Spinal cord (tissue), 10 donors: ENCODE measurements at places on chromosomes 5 and 9. TPM values are rescaled to one million over a fixed set of nuclear protein-coding genes. Genes with fewer than 3 reads are reported as not detected.

Gene ANXA1
- 55.9 TPM for polyA plus RNA-seq

Gene WDR41
- polyA plus RNA-seq, result 60.0 TPM

Gene PALM2AKAP2
- polyA plus RNA-seq, result 6.7 TPM

GRCh38 chr9:101587332-101588043 is 7.3 kb downstream of the PPP3R2 start:
- DNase-seq, result no peak

GRCh38 chr5:143471041-143471509 is 67.6 kb upstream of the NR3C1 start:
- no peak for DNase-seq

DNA sequence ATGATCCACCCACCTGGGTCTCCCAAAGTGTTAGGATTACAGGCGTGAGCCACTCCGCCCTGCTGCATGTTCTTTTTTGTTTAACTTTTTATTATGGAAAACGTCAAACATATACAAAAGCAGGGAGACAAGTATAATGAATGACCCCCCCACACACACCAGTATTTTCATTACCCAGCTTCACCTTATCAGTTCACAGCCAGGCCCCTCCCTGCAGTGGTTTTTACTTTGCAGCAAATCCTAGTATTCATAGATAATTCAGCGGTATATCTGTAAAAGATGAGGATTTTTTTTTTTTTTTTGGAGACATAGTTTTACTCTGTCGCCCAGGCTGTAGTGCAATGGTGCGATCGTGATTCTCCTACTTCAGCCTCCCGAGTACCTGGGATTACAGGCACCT is 2.3 kb downstream of the POMT1 start:
- no peak for DNase-seq

DNA sequence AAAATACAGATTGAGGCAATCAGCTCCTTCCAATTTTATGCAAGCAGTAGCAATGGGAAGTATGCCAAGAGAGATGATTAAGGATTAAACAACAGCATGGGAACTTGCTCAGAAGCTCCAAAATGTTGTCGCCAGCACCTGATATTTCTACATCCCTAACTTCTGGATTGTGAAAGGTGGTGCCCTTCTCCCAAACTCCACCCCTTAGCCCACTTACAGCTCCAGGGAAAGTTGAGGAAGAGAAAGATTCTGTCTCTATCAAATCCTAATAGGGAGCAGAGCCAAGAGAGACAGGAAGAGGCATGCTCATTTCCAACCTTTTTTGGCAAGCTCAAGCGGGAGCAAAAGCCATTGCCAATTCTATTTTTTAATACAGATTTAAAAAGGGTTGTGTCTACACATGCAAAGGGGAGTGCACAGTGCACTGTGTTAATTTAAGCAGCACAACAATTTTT is 92.4 kb upstream of the NR3C1 start:
- DNase-seq, result no peak

- DNase-seq, result no peak
These were observed 70.4 kb downstream of the MVB12B start for GRCh38 chr9:126397056-126397455.

DNA sequence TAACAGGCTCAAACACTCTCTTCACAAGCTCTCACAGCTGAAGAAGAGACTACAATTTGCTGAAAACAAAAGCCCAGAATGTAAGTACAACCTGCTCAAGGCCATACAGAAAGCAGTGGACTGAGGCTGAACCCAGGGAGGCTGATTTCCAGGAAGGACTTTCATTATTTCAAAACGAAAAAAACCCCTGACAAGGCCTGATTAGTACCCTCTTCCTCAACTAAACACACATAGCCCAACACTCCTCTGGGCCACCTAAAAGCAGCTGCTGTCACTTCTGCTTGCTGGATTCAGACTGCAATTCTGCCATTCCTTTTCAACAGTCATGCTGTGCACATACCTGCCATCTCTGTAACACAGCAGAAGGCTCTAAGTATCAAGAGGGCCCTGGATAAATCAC is 18.2 kb downstream of the NRG2 start:
- DNase-seq, result no peak

- no peak for DNase-seq
These were observed 124.8 kb downstream of the MVB12B start for GRCh38 chr9:126451316-126451885.

DNA sequence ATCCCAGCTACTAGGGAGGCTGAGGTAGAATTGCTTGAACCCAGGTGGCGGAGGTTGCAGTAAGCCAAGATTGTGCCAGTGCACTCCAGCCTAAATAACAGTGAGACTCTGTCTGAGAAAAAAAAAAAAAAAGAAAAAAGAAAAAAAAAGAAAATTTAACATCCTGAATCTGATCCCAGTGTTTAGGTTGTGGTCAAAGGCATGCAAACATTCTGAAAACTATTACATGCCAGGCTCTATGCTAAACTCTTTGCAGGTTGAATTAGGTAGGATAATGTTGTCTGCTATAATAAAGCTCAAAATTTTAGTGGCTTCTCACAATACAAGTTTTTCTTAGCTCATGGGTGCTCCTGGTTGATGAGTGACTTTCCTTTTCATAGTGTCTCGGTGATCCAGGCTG is 367.4 kb downstream of the PSAT1 start:
- no peak for DNase-seq

DNA sequence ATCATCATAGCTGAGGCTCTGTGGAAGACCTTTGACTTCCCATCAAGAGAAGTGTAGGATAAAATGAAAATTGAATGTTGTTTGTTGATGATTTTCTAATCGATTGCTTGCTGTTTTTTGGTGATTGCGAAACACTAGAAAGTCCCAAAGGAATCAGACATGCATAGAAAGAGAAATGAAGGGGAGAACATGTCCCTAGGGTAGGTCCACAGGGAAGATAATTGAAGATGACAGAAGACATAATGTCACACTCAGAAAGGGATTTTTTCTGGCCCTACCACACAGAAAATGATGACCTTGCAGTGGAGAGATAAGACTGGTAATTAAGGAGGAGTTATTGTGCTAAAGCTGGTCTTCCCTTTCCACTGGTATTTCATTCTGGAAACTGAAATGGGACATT is 62.8 kb downstream of the INSYN2B start:
- DNase-seq, result no peak

DNA sequence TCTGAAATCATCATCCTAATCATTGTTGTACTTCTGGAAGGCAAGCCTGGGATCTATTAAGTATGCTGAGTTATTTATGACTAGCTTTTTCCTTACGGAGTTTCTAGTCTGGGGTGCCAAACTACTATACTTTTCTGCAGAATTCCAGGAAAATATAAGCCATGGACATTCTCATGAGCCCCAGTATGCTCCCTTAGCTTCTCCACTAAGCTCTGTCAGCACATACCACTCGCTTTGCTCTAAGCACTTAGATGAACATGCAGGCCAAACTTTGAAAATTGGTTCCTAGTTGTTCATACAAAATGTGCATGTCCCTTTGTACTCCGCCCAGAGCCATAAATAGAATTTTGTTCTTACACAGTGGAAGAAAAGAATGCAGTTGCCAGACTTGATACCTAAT is 284.6 kb downstream of the ARRDC3 start:
- DNase-seq, result no peak

DNA sequence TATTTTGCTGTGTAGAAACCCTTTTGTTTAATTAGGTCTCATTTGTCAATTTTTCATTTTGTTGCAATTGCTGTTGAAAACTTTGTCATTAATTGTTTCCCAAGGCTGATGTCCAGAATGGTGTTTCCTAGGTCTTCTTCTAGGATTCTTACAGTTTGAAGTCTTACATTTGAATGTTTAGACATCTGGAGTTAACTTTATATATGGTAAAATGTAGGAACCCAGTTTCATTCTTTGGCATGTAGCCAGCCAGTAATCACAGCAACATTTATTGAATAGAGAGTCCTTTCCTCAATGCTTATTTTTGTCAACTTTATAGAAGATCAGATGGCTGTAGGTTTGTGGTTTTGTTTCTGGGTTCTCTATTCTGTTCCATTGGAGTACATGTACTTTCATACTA is 1290.8 kb upstream of the CDH9 start:
- DNase-seq, result no peak

GRCh38 chr9:34084562-34084961 is 35.9 kb upstream of the UBAP2 start:
- DNase-seq, result peak; percentile 72

DNA sequence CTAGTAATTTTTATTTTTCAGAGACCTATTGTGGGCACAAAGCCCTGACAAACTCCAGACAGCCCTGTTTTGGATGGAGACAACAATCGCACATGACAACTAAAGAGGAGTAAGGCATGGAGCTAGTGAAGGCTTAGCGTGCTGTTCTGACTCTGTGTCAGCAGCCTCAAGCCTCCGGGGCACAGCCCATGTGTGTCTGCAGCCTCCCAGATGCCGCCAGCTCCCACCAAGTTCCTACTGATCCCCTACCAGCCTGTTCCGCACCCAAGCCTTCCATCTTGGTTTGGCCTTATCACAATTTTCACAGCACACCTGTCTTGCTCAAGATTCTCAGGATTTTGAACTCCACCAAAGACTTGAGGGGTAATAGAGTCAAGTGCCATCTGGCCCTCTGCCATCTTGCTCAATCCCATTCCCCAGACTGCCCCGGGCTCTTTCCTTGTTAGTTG is 70.3 kb upstream of the SH3PXD2B start:
- no peak for DNase-seq
